Kidney (tissue), 22 donors: ENCODE measurements at places on chromosomes 12 and 14.
A peak's percentile ranks its signal among the peaks of the same experiment; 100 is the strongest.

GRCh38 chr12:53604581-53604980, 21.6 kb downstream of the ATF7 start:
- DNase-seq: no peak

- no peak for DNase-seq
Observed at GRCh38 chr12:62516927-62517326, 50.3 kb downstream of the MON2 start.

DNA sequence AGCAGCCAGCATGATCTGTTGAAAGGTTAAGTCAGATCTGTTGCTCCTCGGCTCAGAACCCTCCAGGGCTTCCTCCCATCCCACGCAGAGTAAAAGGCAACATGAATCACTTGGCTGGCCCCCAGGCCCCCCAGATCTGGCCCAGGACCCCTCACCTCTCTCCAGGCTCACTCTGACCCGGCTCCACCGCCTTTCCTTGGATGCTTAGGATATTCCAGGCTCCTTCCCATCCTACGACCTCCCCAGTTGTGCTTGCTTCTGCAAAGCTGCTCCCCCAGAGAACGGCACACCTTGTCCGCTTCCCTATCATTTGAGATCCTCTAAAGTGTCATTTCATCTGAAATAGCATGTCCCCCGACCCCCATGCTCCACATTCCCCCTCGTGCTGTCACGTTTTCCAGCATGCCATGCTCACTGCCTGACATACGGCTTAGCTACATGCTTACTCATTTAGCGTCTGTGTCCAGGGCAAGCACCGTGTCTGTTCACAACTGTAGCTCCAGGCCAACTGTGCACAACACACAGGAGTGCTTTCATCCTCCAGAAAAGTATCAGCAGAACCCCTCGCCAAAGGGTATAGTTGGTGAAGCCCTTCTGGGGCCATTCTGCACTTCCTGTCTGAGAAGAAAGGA, 33.6 kb upstream of the BDKRB2 start:
- no peak for DNase-seq

GRCh38 chr12:6069437-6070093, 54.9 kb downstream of the VWF start:
- no peak for DNase-seq

- DNase-seq: peak; percentile 75
Observed at GRCh38 chr12:63276537-63277365, 125.8 kb upstream of the AVPR1A start.

- DNase-seq: peak; percentile 80
Observed at GRCh38 chr12:66087365-66087943, 43.1 kb downstream of the LLPH start.

GRCh38 chr12:5621329-5621728, 189.4 kb downstream of the NTF3 start:
- DNase-seq: no peak

DNA sequence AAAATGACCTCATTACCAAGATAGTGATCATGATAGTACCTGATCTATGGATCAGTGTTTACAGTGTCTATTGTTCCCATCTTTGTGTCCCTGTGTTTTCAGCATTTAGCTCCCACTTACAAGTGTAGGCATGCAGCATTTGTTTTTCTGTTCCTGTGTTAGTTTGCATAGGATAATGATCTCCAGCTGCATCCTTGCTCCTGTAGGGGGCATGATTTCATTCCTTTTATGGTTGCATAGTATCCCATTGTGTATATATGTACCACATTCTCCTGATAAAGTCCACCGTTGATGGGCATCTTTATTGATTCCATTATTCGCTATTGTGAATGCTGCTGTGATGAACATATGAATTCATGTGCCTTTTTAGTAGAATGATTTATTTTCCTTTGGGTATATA, 215.4 kb upstream of the NAV3 start:
- DNase-seq: no peak

GRCh38 chr12:116687888-116688287, 50.0 kb downstream of the SPRING1 start:
- peak; percentile 79 for DNase-seq

- DNase-seq: peak; percentile 35
Observed at GRCh38 chr12:132761032-132761920, at the start of gene ANKLE2. TSS of gene ANKLE2 (minus strand) at chr12:132761832. CDS start at chr12:132761798, 34 bp downstream.

DNA sequence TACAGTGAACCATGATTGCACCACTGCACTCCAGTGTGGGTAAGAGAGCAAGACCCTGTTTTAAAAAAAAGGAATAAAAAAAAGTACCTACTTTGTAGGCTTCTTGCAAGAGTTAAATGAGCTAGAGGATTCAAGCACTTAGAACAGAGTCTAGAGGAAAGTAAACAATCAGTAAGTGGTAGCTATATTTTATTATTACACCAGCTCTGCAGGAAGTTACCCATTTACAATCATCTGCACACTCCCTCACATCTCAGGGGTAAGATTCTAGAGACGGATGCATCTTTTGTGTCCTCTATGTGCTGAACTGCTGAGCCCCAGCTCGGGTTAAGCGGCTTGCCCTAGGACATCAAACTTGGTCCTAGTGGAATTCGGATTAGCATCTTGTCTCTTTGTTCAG, 67.3 kb downstream of the KCNK10 start:
- DNase-seq: no peak

DNA sequence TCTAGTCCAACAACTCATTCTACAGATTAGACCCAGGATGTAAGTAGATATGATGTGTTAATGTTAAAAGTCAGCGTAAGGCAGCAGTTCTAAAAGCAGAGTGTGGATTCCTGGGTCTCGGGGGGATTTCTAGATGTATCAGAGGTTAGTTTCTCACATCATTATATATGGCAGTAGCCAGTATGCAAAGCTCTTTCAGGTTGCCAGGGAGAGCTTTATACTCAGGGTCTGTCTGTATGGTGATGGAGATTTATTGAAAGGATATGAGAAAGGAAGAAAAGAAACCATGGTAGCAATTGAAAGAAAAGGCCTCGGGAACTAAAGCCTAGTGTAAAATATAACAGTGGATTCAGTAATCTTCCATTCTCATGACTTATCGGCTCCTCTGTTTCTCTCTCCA, 26.2 kb upstream of the PAWR start:
- DNase-seq: no peak
